NCI-H2171 treated with DMSO at 0.1 percent for 48 hours (cell line): ENCODE measurements at places on chromosomes 13 and 19.
A peak's percentile ranks its signal among the peaks of the same experiment; 100 is the strongest.

DNA sequence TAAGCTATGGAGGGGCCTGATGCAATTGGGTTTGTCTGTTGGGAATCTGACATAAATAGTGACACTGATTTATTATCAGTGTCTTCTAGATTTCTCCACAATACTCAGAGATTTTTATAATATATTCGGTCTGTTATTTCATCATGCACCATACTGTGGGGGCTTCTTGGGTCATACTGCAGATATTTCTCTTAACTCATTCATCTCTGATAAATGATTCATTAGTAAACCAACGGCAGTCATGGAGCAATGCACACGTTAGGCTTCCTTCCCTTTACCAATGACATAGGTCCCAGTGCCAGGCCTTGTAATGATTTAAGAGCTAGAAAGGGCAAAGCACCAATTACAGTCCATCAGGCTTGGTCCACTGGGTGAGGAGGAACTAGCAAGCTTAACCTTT lies 53.6 kb downstream of the FAM216B start:
- no peak for DNase-seq

- DNase-seq = peak; percentile 48
These were observed 49.8 kb downstream of the ACSBG2 start for GRCh38 chr19:6185093-6185834.

GRCh38 chr19:11399667-11400066 lies 15.6 kb upstream of the EPOR start:
- no peak for DNase-seq

GRCh38 chr13:98524793-98525192 lies 52.1 kb downstream of the STK24 start:
- no peak for DNase-seq

- peak; percentile 84 for DNase-seq
These were observed at the start of gene PNMA8A for GRCh38 chr19:46471116-46471733. TSS of gene PNMA8A (minus strand) at chr19:46471563. CDS start at chr19:46471035, 528 bp downstream.

GRCh38 chr13:73702419-73703071 lies 431.7 kb downstream of the KLF12 start:
- DNase-seq = no peak

DNA sequence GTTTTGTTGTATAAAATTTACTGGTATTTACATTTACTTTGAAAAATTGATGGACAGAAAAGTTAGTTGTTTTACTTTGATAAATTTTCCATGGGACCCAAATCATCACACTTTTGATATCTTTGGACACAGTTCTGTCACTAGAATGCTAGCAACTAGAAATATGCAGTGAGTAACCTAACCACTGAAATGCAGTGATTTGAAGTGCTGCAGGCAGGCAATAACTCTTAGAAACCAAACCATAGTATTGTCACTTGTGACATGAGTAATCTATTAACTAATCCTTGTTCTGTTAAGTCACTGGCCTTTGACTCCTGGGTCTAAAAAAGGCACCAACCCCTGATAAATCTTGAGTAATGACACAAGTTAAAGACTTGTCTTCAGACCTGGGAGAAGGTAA lies 620.0 kb upstream of the ATXN8OS start:
- DNase-seq = no peak

DNA sequence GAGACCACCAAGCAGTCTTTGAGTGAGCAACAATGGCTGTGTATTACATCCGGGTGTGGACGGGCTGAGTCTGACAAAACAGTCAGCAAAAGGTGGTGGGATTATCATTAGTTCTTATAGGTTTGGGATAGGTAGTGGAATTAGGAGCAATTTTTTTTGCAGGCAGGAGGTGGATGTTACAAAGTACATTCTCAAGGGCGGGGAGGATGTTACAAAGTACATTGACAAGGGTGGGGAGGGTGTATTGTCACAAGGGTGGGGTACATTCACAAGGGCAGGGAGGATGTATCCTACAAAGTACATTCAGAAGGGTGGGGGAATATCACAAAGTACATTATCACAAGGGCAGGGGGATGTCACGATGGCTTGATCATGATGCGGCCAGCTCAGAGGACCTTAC lies 15.0 kb upstream of the ZNF561 start:
- no peak for DNase-seq

DNA sequence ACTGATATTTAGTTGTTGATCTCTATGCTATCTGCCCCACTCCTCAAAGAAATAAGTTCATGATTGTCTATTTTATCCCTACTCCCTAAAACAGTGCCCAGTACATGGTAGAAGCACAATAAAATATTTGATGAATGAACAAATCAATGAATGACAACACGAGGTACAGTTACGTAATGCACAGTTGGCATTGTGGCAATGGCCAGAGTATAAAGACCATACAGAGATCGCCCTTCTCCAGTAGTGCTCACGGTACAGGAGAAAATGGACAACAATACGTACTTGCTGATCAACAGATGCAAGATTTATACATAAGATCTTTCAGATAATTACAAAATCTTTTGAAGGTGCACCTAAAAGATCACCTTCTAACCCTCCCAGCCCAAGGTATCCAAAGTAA lies 225.4 kb downstream of the KLF12 start:
- DNase-seq = no peak

- peak; percentile 1 for DNase-seq
These were observed 10.9 kb downstream of the SIGLEC12 start for GRCh38 chr19:51490676-51491075.

GRCh38 chr19:5108123-5108596 lies 139.2 kb downstream of the KDM4B start:
- DNase-seq = no peak

- no peak for DNase-seq
These were observed 166.4 kb downstream of the TEX29 start for GRCh38 chr13:111486801-111487200.

DNA sequence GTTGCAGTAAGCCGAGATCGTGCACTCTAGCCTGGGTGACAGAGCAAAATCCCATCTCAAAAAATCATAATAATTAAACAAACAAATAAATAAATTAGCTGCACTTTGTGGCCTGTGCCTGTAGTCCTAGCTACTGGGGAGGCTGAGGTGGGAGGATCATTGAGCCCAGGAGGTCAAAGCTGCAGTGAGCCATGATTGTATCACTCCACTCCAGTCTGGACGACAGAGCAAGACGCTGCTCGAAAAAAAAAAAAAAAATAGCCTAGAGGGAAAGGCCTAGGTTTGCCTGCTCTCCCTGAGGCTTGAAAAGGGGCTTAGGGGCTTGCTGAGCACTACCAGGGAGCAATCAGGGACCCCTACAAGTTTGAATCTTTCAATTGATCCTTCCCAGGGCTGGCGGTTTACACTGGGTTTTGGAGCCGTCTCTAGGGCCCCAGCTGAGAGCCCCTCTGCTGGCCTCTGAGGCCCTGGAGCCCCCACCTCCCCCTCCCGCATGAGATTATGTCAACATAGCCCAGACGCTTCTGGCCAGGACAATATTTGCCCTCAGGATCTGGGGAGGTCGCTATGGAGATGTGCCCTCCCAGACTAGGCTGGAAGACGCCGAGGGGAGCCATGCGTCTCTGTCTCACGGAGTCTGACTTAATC lies 10.4 kb upstream of the GIPR start:
- DNase-seq = no peak

GRCh38 chr19:1163934-1164683 lies 10.0 kb downstream of the SBNO2 start:
- DNase-seq = no peak

DNA sequence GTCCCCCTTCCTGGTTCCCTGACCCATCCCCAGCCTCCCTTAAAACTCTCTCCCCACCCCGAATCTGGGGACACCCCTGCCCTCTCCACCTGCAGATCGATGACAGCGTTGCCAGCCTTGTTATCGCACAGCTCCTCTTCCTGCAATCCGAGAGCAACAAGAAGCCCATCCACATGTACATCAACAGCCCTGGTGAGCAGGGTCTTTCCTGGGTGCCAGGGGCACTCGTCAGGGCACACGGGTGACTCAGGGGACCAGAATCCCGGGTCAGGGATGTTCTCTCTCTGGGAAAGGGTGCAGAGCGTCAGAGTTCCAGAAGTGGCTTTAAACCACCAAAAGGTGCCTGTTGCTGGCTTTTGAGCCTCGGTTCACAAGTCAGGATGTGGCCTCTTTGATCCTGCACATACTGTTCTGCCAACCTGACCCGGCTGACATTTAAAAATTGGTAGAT lies 1.0 kb downstream of the CLPP start:
- no peak for DNase-seq

DNA sequence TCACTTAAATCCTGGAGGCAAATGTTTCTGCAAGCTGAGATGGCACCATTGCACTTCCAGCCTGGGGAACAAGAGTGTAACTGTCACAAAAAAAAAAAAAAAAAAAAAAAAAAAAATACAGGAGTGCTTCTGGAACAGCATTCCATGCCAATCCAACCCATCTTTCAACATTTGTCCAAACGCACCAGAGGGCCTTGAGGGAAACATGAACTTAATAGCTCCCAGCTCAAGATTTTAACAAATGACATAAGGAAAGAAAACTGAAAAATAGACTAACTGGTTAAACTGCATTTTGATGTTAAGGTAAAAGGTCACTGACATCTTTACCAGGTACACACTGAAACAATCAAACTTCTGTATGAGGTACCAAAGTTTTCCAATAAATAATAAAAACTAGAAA lies 47.7 kb upstream of the ZNF83 start:
- DNase-seq = no peak

GRCh38 chr13:28819046-28819730 lies 951 bp upstream of the MTUS2 start:
- no peak for DNase-seq

DNA sequence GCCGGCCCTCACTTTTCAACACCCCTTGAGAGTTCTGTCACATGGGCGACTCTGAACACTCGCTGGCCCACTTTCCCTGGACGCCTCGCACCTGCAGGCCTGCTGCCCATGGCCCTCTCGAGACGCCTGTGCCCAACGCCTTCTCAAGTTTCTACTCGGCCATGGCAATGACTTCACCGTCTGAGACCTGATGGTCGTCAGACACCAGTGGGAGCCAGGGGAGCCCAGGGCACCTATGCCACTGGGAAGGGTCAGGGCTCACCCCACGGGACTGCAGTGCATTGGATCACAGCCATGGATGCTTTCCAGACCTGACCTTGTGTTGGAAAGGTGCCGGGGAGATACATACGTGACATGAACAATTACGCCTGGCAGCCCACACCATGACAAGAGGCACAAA lies 60.1 kb downstream of the KLF2 start:
- DNase-seq = no peak

DNA sequence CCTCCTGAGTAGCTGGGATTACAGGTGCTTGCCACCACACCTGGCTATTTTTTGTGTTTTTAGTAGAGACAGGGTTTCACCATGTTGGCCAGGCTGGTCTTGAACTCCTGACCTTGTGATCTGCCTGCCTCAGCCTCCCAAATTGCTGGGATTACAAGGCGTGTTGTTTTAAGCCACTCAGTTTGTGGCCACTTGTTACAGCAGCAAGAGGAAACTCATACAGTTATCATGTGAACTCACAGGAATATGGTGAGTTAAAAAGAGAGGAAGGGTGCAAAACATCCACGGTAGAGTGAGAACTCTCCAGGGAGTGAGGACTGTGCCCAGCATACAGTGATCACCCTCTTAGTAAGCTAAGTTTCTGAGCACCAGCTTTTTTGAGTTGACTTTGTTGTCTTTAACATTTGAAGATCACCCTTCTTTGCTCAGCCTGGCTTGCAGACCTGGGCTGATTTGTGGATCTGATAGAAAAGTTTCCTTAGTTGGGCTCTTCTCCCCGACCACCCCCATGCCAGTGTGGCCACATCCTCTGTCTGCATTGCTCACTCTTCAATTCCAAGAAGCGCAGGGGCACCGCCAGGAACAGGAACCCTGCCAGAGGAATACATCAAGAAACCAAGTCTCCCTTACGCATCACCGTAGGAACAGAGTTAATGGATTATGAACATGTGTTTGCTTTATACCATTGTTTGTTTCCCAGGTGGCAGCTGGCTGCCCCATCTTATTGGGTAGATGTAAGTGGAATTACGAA lies 16.0 kb downstream of the ALOX5AP start:
- DNase-seq = peak; percentile 17

GRCh38 chr19:52535771-52536447 lies 8.4 kb downstream of the ZNF808 start:
- DNase-seq = no peak

GRCh38 chr13:70613295-70613694 lies 505.0 kb upstream of the KLHL1 start:
- peak; percentile 70 for DNase-seq

GRCh38 chr13:93505104-93505952 lies 278.7 kb downstream of the GPC6 start:
- DNase-seq = no peak

GRCh38 chr19:45395821-45396617 lies 8.8 kb downstream of the PPP1R13L start:
- no peak for DNase-seq

- DNase-seq = no peak
These were observed 170.6 kb downstream of the POSTN start for GRCh38 chr13:37427843-37428494.

- DNase-seq = no peak
These were observed 493.3 kb downstream of the COG6 start for GRCh38 chr13:40148742-40149141.

DNA sequence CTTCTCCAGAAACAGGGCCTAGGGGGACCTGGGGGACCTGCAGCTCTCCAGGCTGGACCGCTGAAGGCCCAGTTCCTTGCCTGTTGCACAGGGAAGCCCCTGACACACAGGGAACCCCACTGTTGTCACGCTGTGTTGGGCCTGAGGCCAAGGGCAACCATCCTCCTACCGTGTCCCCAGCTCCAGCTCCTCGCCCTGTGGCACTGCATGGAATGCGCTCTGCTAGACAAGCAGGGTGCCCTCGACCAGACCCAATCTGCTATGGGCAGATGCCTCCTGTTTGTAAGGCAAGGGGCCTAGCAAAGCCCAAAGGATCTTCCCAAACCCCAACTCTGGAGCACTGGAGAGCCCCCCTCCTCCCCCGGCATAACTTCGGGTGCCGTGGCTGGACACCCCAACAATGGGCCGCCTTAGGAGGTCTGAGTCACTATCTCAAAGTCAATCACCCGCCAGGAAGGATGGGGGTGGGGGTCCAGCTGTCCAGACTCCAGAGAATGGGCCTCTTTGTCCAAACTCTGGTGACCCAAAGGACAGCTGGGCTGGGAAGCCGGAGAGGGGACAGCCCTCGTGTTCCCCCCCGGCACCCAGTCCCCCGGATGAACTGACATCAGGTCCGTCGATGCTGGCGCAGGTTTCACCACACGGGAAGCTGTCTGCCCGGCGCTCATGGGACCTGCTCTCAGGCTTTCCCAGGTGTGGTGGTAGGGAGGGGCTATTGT lies 3.7 kb downstream of the BRSK1 start:
- DNase-seq = no peak

- no peak for DNase-seq
These were observed 36.7 kb upstream of the DGKH start for GRCh38 chr13:42011601-42012350.

- DNase-seq = no peak
These were observed 17.2 kb downstream of the FUT6 start for GRCh38 chr19:5822181-5822844.

DNA sequence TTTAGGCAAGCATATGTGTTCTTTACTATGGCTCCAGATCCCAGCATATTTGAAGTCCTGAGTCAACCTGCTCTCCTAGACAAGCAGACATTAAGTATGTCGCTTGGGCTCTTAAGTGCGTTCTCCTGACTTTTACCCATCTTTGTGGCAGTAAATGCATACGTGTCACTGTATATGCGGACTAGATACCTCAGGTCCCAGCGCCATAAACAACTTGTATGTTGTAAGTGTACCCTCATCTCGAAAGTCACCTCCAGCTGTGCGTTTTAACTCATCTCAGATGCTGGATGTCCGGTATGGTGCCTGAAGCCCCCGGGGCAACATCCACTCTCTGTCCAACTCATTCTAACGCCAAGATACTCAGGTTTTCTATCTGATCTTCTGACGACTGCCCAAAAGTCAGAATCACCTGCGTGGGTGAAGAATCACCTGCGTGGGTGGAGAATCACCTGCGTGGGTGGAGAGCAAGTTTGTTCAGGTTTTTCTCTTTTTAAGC lies 1.7 kb downstream of the PTOV1 start:
- no peak for DNase-seq
